ENCODE measurements at places on chromosomes 12 and 14.

DNA sequence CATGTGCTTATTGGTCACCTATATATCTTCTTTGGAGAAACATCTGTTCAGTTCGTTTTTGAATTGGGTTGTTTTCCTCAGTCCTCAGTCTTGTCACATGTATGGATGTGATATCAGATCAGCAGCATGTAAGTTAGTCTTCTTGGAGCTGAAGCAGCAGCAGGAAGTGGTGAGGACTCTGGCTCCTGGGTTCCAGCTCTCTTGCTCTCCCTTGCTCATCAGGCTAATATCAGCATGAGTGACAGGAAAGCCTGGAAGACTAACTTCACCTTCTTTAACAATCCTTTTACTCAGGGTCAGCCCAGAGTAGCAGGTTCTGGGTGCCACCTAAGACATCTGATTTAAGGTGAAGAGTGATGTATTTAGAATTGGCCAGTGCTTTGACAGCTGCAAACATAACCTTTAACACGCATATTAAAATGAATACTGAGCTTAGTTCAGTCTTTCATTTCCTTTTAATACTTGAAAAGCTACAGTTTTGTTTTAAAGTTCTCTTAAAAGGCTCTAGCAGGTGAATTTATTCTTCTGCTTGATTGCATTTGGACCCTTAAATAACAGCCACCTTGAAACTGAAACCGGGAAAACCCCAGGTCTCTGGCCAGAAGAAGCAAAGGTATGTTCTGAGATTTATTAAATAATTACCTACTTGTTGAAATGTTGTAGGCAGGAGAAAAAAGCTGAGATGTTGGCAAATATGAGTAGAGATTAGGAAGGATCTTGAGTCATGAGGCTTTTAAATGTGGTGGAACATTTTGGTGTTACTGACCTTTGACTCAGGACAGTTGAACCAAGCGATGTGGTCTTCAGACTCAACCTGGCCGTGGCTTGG, 54.3 kb downstream of the DRAM1 start:
- DNase-seq: no peak

GRCh38 chr14:34275078-34275477, 187.0 kb downstream of the SPTSSA start:
- no peak for DNase-seq

DNA sequence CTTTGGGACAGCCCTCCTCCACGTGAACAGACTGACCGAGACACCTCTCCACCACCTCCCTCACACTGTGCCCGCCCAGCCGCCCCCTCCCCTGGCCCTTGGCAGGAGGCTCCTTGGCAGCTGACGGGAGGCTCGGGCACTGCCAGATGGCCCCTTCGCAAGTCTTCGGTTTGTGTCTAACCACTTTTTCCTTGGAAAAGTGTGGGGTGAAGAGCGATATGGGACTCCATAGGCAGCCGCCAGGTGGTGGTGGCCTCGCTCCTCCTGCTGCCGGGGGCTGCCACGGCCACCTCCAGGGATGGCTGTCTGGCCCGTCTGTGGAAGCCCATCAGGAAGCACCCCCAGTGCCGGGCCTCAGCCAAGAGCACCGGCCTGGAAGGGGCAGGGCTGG, 58.7 kb downstream of the LRCOL1 start:
- no peak for DNase-seq

- DNase-seq: no peak
These were observed 284.4 kb downstream of the MDGA2 start for GRCh38 chr14:47390831-47391504.

DNA sequence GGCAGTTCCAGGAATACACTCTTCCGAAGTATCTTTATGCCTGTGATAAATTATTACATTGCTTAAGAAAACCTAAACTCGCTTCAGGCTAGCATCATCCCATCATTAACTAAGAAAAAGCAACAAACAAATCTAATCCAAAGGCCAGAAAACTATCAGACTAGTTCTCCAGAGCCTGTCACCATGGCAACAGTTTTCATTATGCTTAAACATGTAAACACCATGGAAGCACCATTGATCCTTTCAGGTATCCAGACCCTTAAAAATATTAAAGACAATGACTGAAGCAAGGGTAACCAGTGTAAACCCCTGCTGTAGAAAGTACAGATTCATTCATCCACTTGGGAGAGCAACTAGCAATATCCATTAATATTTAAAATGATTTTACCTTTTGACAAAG, 9.8 kb downstream of the DAD1 start:
- no peak for DNase-seq

GRCh38 chr12:43655586-43655985, 103.0 kb downstream of the PUS7L start:
- DNase-seq: no peak

GRCh38 chr14:35353409-35354172, 51.0 kb downstream of the NFKBIA start:
- no peak for DNase-seq

DNA sequence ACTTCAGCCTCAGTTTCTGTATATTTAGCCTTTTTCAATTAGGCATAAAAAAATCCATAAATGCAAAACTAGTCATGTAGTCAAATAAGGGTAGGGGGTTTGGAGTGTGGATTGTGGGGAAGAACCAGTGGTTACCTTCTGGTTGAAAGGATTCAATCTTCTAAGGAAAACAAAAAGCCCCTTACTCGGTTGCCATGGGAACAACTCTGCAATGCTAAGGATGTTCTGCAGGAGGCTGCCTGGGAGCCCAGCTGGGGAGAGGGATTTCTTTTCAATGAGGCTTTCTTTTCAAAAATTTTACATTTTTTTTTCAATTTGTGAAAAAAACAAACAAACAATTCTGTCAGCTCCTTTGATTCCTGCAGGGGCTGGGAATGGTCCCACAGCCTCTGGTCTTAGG, 67.2 kb downstream of the SLC8A3 start:
- DNase-seq: no peak

DNA sequence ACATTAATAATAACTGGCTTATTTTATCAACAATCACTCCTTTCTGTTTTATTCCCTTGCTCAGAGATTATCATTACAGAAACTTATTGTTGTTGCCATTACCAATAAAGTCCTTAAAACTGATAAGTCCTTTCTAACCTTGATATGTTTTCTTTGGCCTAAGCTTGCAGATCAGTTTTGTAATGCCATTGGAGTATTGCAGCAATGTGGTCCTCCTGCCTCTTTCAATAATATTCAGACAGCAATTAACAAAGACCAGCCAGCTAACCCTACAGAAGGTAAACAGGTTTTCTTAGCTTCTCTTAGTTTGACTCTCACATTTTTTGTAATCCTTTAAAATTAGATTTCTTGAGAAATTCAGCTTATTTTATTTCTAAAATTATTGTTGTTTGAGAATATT, 3.9 kb downstream of the MED21 start:
- no peak for DNase-seq

DNA sequence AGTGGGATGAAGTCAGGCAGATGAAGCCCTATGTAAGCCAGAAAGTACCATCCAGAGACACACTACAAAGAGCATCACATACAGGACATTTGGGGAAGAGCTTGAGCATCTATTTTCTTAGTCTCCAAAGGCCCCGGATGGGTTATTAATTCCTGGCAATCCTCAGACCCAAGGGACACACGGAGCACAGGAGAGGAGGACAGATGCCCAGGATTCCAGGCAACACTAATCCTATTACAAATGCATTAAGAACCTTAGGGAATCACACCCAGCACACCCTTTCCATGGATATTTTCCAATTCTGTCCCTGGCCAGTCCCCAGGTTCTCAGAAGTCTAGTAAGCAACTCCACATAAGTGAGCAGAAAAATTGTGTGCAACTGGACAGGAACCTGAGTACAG, 65.9 kb downstream of the CMKLR1 start:
- no peak for DNase-seq

DNA sequence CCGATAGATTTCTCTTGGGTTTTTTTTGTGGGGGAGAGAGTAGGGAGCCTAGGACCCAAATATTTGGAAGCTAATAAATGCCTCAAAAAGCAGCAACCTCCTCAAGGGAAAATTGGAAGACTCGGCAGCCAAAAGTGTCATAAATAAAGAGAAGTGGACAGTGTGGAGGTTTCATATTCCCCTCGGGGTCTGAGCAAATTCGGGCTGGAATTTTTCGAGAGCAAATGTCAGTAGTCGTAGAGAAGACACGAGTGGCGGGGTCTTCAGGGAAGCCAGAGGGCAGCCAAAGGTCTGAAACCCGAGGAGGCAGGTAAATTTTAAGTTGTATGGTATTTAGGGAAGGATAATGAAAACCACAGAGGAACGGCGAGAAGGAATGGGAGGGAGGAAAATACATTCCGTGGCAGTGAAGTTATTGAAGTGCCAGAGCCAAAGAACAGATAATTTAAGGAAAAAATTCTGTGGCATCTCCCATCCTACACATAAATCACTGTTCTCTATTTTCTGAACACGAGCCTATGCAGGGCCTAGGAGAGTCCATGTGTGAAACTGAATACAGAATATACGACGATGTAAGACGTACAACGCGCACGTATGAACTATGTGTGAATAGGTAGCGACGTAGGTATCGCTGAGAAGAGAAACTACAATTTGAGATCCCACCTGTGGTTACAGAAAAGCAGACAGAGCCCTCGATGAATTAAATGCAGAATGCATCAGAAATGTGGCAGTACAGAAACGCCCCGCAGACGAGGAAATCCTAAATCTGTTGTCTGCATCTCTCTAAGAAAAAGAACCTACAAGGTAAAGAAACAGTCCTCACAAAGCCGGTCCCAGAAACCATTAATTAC, 12.9 kb downstream of the BCL11B start:
- DNase-seq: no peak

GRCh38 chr12:88081247-88081646, 52.0 kb upstream of the C12orf50 start:
- no peak for DNase-seq

DNA sequence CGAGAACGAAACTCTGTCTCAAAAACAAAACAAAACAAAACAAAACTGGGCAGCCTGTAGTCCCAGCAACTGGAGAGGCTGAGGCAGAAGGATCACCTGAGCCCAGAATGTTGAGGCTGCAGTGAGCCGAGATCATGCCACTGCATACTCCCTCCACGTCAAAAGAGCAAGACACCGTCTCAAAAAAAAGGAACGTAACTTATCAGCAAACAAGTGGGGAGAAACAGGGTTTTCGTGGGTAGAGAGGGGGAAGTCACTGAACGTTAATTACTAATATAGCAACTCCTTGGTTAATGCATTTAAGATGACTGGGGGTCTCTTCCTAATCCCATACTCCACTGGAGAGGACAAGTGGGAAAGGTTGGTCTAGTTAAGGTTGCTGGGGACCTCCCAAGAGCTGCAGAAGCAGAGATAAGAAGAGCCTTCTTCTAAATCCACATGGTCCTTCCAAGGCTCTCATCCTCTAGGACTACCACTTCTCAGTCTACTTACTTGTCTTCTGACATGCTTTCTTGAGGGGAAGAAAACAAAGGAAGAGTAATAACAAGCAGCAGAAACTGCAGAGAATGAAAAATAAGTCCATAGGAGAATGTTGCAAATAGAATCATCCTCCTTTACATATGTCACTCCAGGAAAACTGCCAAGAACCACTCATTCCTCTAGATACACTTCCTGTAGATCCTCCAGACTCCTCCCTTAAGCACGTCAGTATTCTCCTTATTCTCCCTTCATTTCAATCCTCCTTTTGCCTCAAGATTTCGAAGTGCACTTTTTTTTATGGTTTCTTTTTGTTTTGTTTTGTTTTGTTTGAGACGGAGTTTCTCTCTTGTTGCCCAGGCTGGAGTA, 5.8 kb downstream of the NUMB start:
- DNase-seq: no peak

DNA sequence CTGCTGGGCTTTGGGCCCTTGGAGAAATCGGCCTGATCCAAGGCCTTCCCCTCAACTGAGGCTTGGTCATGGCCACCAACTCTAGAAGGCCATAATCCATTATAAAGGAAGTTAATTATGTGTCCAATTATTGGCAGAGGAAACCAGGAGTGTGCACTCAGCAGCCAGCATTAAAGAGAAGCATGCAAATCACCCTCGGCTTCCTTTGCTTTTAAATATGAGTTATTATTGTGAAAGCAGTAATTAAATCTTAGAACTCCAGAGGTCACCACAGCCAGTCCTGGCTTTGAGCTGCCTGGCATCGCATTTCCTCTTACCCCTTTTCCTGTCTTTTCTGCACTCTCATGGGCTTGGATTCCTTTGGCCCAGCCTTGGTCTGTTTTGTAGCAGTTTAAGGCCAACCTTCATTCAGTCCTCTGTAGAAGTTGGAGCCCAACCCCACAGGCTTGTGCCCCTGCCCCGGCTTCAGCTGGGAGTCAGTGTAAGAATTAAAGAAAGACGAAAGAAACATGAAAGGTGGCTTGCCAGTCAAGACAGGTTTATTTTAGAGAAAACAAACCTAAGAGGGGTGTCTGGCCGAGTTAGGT, 14.7 kb upstream of the KRT86 start:
- DNase-seq: no peak

DNA sequence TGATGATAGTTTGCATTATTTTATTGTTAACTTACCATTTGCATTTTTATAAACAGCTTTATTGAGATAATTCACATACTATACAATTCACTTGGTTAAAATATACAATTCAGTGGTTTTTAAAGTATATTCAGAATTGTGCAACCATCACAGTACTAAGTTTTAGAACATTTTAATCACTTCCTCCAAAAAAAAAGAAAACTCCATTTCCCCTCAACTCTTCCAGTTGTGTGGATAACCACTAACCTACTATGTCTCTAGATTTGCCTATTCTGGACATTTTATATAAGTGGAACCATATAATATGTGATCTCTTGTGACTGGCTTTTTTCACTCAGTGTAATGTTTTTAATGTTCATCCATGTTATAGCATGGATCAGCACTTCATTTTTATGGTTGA, 41.3 kb downstream of the WNK1 start:
- DNase-seq: no peak

DNA sequence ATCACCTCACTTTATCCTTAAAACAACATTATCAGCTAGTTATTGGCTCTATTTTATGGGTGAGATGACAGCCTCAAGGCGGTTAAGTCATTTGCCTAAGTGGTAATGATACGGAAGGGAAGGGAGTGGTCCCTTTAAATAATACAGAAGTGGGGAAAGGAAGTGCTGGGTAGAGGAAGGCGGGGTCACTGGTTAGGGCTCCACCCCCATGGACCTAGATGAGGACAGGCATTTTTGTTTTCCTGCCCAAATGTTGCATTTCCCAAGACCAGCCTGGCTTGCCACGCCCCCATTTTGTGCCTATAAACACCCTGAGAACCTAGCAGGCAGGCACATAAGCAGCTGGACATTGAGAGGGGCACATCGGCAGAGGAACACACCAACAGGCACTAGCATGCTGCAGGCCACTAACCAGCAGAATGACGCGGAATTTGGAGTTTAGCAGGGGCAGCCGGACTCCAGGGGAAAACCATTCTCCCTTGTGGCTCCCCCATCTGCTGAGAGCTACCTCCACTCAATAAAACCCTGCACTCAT, 100.9 kb downstream of the EPS8 start:
- DNase-seq: peak; percentile 48

- DNase-seq: no peak
These were observed 59.9 kb downstream of the PKP2 start for GRCh38 chr12:32836710-32837109.
